ENCODE measurements at places on chromosomes 1 and 21. TPM values are rescaled to one million over a fixed set of nuclear protein-coding genes. Genes with fewer than 3 reads are reported as not detected.

Gene OR2L2
- polyA plus RNA-seq: 0.52 TPM

DNA sequence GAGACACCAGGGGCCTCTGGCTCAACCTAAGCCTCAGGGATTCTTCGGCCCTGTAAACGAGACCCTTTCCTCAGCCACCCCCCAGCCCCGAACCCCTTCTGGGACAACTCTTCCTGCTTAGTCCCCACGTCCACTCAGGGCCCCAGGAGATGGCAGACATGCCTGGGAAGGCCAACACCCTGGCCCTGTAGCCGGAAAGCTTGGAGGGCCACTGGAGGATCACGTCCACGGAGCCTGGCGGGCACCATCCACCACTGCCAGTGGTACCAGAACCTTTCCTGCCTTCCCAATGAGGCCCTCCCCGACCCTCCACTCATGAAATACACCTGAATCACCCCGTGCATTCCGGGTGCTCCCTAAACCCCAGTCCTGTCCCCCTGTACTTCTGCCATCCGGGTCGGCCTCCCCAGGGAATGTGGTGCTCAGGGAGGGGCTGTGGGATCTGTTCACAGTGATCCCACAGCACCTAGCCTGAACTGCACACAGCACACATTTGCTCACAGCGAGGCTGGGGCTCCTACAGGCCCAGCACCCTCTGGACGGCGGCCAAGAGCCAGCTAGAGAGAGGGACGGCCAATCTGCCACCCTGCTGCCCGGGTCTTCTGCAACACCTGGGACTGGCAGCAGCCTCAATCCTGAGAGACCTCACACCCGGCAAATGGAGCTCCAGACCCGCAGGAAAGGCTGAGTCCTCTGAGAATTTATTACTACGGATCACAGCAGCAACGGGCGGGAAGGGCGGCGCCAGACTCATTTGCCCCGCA lies 1.8 kb downstream of the AURKAIP1 start:
- no peak for DNase-seq

GRCh38 chr1:112470966-112471365 lies 37.8 kb upstream of the WNT2B start:
- DNase-seq: no peak

Gene GNAT2
- not detected for polyA plus RNA-seq

Gene KCNE1
- 1.2 TPM for polyA plus RNA-seq

DNA sequence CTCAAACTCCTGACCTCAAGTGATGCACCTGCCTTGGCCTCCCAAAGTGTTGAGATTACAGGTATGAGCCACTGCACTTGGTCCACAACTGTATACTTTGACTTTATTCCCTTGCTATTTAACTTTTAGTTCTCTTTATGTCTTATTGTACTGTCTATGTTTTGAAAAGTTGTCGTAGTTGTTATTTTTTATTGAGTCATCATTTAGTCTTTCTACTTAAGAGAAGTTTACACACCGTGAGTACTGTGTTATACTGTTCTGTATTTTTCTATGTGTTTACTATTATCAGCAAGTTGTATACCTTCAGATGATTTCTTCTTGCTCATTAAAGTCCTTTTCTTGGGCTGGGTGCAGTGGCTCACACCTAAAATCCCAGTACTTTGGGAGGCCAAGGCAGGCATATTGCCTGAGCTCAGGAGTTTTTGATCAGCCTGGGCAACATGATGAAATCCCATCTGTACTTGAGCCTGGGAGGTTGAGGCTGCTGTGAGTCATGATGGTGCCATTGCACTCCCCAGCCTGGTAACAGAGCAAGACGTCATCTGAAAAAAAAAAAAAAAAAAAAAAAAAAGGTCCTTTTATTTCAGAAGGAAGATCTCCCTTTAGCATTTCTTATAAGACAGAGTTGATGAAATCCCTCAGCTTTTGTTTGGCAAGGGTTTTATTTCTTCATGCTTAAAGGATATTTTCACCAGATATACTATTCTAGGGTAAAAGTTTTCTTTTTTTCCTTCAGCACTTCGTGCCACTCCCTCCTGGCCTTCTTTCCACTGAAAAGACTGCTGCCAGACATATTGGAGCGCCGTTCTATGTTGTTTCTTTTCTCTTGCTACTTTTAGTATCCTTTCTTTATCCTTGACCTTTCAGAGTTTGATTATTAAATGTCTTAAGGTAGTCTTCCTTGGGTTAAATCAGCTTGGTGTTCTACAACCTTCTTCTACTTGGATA lies 47.6 kb downstream of the TNFSF18 start:
- DNase-seq: no peak

Gene FAM72D
- 1.2 TPM for polyA plus RNA-seq

GRCh38 chr1:78080767-78081166 lies 35.0 kb downstream of the GIPC2 start:
- no peak for DNase-seq

- DNase-seq: peak; percentile 62
These were observed 1.7 kb downstream of the TNFSF4 start for GRCh38 chr1:173205146-173206051.

GRCh38 chr21:42925114-42925926 lies at the start of gene ERVH48-1:
ERVH48-1 (minus strand) TSS chr21:42925630; CDS start chr21:42919006, 6,624 bp downstream.
- no peak for DNase-seq

Gene PTGFR
- polyA plus RNA-seq: 1.3 TPM

Gene OR2L5
- polyA plus RNA-seq: not detected

DNA sequence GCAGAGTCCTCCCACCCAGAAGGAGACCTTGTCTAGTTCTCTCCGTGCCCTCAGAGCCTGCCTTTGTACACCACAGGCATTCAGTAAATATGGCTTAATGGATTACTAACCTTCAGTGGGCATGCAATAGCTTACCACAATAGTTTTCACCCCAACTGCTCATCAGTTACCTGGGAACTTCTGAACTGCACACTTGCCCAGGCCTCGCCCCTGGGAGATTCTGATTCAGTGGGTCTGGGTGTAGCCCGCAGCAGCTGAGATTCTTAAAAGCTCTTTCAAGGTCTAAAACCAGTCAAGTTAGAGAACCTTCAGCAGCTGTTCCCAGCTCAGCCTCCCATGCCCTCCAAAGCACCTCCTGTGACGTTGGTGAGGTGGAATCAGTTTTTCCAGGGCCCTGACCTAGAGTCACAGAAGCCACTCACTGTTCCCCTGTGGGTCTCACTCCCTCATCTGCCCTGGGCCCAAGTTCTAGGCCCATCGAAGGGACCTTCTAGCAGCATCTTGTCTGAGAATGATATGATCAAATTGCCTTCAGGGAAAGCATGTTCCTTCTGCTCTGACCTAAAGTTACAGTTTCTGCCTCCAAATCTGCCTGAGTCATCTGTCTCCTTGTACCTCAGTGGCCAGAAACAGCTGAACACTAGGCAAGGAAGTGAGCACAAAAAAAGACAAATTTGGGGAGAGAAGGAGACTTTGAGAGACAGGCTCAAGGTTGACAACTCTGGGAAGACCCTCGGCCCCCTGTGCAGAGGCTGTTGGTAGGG lies 10.8 kb downstream of the ASAP3 start:
- DNase-seq: no peak

GRCh38 chr1:150793221-150793620 lies 14.8 kb downstream of the CTSK start:
- no peak for DNase-seq

Gene HOOK1
- 35.6 TPM for polyA plus RNA-seq

GRCh38 chr1:53470155-53470554 lies 11.0 kb downstream of the DMRTB1 start:
- DNase-seq: peak; percentile 62

GRCh38 chr21:16318651-16319300 lies 589.0 kb downstream of the USP25 start:
- no peak for DNase-seq

GRCh38 chr1:164515231-164515630 lies 43.8 kb upstream of the PBX1 start:
- no peak for DNase-seq

- no peak for DNase-seq
These were observed 24.3 kb upstream of the IKBKE start for GRCh38 chr1:206445911-206446356.

DNA sequence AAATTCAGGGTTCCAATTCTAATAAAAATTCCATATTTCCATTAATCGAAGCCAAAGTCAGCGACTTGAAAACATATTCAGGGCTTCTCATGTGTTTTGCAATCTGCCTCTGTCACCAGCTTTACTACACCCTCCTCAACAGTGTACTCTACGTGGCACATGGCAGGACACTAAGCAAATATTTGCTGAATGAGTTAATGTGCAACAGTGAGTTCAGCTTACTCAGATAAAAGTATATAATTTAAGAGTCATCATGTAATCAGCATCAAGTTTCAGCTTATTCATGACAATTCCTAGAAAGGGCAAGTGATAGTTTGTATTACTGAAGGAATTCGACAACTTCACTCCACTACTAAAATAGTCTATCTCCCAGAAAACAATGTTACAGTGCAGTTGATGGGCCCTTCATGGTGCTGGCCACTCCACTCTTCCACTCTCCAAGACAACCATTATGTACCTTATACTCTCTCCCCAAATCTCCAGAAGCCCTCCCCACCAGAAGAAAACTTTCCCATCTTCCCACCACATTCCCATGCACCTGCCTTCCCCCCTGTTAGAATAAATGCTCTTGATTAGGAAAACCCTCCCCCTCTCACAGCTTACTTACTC lies 97.3 kb downstream of the TTLL7 start:
- peak; percentile 87 for DNase-seq

Gene RGSL1
- polyA plus RNA-seq: not detected

Gene COL8A2
- polyA plus RNA-seq: 1.8 TPM

DNA sequence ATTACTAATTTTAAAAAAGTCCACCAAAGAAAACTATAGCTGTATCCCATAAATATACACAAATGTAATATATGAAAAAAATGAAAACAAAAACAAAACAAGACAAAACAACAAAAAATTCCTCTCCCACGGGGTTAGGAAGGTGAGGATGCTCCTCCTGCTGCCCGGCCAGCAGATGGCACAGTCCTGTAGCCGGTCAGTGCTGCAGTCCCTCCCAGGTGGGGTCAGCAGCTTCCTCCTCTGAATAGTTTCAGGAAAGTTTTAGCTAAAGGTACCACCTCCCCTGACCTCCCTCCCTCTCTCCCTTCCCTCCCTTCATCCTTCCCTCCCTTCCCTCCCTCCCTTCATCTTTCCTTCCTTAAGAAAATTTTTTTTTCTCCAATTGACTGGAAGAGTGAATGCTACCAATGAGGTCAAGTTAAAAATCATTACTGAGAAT lies 67.8 kb upstream of the BCL10 start:
- peak; percentile 14 for DNase-seq

- DNase-seq: no peak
These were observed 4.7 kb downstream of the IL23R start for GRCh38 chr1:67170751-67171573.

GRCh38 chr1:96579636-96580035 lies 141.9 kb upstream of the PTBP2 start:
- DNase-seq: no peak

- peak; percentile 67 for DNase-seq
These were observed 659 bp downstream of the AGO1 start for GRCh38 chr1:35883635-35884101.

Gene TFF1
- polyA plus RNA-seq: 4.9 TPM

DNA sequence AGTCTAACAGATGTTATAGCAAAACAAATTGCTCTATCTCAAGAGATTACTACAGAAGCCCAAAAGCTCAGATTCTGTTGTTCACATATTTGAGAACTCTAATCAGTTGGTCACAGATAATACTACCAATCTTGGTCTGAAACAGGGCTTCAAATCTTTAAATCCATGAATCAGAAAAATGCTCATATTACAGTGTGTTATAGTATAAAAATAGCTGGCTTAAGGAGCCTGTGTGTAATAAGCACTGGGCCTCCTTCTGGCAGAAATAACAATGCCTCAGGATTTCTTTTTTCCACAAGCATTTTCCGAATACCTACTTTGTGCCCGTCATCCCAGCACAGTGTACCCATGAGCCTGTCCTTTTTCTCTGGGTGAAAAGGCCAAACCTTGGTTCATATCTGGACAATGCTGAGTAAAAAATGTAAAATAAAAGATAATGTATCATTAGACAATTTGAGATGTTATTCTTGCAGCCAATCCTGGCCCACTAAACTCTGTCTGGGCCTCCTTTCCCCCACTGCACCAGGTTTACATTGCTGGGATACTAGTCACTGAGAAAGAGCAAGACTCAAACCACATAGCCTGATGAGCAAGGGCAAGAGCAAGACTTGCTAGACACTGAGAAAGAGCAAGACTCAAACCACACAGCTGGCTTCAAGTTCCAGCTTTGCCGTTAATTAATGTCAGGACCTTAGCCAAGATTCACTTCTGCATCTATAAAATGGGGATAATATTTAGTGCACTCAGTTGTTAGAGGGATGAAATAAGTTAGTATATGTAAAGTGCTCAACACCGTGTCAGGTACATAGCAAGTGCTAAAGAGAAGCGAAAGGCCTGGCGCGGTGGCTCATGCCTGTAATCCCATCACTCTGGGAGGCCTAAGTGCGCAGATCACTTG lies 17.0 kb upstream of the ADAR start:
- no peak for DNase-seq

GRCh38 chr21:15761507-15762100 lies 31.8 kb downstream of the USP25 start:
- DNase-seq: peak; percentile 56

DNA sequence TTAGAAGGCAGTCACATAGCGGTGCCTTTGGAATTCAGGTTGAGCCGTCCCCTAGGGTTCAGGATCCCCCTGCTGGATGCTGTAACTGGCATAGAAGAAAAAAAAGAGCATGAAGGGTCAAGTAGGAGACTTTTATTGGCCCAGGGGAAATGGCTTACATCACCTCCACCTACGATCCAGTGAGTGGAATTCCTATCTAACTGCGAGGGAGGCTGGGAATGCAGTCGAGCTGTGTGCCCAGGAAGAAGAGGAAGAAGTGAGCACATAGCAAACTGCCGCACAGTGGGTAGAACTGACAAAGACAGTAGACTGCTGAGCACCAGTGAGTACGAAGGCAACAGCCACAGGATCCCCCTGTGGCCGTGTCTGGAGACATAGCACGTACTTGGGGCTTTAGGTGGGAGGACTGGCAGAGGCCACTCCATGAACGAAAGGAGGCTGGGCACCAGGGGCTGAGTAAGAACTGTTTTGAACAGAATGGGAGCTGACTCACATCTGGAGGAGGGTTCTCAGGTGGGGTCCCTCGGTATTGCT lies 79.2 kb downstream of the RNF220 start:
- DNase-seq: no peak

GRCh38 chr1:167442142-167442848 lies 76.0 kb downstream of the CD247 start:
- peak; percentile 94 for DNase-seq

GRCh38 chr1:51305371-51305823 lies 25.0 kb downstream of the TTC39A start:
- peak; percentile 78 for DNase-seq

- no peak for DNase-seq
These were observed 47.5 kb upstream of the PWP2 start for GRCh38 chr21:44059710-44060109.

Gene ITLN2
- polyA plus RNA-seq: 1.9 TPM

GRCh38 chr1:89673251-89673650 lies 40.3 kb downstream of the LRRC8C start:
- no peak for DNase-seq

Gene FMO4
- polyA plus RNA-seq: 27.1 TPM

All from large intestine (tissue), 12 donors.